ENCODE measurements at places on chromosomes 1 and 21.

GRCh38 chr21:41561701-41562100 is 53.7 kb upstream of the TMPRSS2 start:
- DNase-seq, result no peak

GRCh38 chr21:41584603-41585176 is 76.7 kb upstream of the TMPRSS2 start:
- no peak for DNase-seq

GRCh38 chr1:41093826-41094225 is 72.3 kb upstream of the SLFNL1 start:
- DNase-seq, result no peak

DNA sequence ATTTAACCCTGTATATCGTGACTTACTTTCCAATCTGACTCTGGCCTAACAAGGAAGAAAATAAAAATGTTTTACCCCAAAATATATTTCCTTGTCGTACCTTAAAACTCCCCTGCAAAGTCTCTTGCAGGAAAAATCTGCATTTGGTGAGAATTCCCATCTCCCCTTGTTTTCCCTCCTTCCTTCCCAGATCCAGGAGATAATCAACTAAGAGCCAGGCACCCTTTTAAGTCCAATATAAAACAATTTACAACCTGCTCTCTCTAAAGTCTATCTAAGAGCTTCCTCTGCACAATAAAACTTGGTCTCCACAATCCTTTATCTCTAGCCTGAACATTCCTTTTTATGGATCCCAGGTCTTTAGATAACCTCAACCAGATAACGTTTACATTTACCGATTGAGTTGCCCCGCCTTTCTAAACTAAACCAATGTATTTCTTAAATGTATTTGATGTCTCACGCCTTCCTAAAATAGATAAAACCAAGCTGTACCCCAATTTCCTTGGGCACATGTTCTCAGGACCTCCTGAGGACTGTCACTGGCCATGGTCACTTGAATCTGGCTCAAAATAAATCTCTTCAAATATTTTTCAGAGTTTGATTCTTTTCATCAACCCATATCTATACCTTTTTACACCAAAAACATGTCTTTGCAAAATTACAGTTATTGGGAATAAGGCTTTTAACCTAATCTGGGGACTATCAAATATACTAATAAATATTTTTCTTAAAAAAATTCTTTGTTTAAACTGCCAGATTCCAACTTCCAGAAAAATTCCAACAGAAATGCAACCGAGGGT is 993 bp downstream of the DDX59 start:
- no peak for DNase-seq

GRCh38 chr1:246111570-246111969 is 395.5 kb downstream of the SMYD3 start:
- DNase-seq, result no peak

- no peak for DNase-seq
Measured at GRCh38 chr1:42240966-42241755, 76.6 kb upstream of the GUCA2A start.

- DNase-seq, result no peak
Measured at GRCh38 chr1:246776923-246777322, 52.7 kb downstream of the SCCPDH start.

GRCh38 chr1:46594063-46594462 is 10.0 kb downstream of the MKNK1 start:
- DNase-seq, result no peak

GRCh38 chr1:176696109-176696508 is 233.1 kb downstream of the PAPPA2 start:
- no peak for DNase-seq

DNA sequence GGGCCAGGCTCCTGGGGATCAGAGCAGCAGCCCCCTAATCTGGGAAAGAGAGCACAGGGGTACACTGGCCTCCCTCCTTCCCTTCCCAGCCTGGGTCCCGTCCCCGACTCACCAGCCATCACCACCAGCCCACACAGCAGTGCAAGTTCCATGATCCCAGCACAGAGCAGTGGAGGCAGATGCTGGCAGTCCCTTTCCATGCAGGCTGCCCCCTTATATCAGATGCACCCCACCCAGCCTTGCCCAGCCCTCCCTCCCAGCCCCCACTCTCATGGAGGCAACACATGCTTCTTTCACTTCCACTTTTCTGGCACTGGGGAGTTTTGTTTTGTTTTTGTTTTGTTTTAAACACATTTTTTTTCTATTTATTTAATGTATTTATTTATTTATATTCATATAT is at the start of gene PLA2G2D:
Gene PLA2G2D (minus strand): TSS at position 190 of the 400 bp plus-strand sequence. CDS start 38 bp downstream, at position 152.
- DNase-seq, result no peak

DNA sequence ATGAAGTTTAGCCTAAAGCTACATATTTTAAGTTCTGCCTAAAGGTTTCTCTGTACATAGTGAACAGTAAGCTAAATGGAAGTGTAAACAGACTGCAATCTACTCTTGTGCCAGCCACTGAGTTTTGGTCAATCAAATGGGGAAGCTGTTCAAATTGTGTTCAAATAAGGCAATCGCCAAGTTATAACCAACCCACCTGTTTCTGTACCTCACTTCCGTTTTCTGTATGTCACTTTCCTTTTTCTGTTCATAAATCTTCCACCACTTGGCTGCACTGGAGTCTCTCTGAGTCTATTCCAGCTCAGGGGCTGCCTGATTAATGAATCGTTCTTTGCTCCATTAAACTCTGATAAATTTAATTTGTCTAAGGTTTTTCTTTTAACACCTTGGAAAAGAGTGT is 10.8 kb upstream of the THEM4 start:
- DNase-seq, result no peak

- DNase-seq, result no peak
Measured at GRCh38 chr21:37642493-37642892, 273.8 kb downstream of the KCNJ6 start.

GRCh38 chr1:35247256-35247655 is 21.3 kb upstream of the ZMYM4 start:
- DNase-seq, result no peak

DNA sequence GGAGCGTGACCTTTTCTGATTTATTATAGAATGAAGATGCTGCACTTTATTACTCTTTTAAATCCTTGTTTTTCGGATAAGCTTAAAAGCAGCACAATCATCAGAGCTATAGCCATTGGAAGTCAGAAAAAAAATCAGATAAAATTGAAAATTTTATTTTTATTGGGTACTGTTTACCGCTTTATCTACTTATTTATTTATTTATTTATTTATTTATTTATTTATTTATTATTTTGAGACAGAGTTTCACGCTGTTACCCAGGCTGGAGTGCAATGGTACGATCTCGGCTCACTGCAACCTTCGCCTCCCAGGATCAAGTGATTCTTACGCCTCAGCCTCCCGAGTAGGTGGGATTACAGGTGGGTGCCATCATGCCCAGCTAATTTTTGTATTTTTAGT is 83.1 kb upstream of the CHRM3 start:
- DNase-seq, result no peak

DNA sequence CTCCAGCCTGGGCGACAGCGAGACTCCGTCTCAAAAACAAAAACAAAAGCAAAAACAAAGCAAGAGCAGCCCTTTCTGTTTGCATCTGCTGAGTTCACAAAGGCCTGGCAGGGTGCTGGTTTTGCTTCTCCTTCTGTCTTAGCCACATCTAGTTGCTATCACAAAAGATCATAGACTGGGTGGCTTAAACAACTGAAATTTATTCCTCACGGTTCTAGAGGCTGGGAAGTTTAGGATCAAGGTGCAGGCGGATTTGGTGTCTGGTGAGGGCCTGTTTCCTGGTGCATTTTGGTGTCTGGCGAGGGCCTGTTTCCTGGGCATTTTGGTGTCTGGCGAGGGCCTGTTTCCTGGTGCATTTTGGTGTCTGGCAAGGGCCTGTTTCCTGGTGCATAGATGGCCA is 471.3 kb downstream of the CAMTA1 start:
- no peak for DNase-seq

DNA sequence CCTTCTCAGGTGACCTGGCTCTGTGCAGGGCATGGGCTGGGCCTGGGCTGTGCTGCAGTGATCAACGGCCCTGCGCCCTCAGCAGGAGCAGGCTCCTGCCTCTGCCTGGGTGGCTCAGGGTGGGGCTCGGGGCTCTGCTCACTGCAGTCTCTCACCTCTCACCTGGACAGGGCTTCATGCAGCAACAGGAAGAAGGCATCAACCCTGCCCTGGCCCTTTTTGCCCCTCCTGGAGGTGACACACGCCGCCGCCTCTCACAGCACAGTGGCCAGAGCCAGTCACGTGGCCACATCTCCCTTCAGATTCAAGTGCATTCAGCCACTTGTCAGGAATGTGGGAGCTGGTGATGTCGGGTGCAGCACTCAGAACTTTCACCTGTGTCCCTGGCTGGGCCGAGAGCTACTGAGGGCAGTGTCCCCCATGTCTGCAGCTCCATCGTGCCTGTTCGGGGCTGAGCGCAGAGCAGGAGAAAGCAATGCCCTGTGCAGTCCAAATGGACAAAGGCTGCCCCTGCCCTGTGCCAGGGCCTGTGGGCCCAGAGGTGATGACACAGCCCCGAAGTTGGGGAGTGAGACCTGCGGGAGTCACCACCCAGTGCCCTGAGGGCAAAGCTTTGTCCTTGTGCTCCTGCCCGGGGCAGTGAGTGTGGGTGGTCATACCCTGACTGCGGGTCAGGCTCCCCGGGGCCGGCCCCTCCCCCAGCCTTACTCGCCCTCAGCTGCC is 314.0 kb downstream of the PTPRU start:
- no peak for DNase-seq

DNA sequence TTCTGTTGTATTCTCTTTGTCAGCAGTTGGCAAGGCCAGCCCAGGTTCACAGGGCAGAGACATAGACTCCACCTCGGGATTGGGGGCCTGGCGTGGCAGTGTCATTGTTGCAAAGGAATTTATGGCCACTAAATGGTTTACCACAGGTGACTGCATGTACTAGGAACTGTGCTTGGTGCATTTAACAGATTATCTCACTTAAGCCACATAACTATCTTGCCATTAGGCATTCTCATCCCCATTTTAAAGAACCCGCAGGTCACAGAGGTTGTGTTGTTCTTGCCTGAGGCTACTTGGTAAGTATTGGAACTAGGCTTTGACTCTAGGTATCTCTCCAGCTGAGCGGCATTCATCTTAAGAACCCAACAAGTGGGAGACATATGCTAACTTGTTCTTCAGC is 9.7 kb downstream of the TLCD4 start:
- DNase-seq, result no peak

DNA sequence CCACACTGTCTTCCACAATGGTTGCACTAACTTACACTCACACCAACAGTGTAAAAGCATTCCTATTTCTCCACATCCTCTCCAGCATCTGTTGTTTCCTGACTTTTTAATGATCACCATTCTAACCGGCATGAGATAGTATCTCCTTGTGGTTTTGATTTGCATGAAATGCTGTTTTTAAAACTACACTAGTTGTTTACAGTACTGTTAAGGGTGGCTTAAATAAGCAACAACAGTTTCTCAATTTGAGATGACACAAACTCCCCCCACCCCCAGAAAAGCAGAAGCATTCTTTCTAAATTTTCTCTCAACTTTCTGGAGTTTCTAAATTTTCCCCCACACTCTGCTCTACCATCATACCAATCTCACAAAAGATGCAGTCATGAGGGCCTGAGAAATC is 7.1 kb upstream of the SLAMF7 start:
- DNase-seq, result no peak
